ENCODE measurements at places on chromosomes 11 and 22.

GRCh38 chr22:31274017-31274416 lies 18.3 kb downstream of the PIK3IP1 start:
- no peak for DNase-seq

- peak; percentile 86 for DNase-seq
These were observed 22.5 kb downstream of the RCN1 start for GRCh38 chr11:32113200-32113919.

GRCh38 chr22:28443526-28443876 lies 236.1 kb downstream of the TTC28 start:
- DNase-seq = peak; percentile 76

- DNase-seq = no peak
These were observed 85.3 kb upstream of the MYO18B start for GRCh38 chr22:25656724-25657123.

DNA sequence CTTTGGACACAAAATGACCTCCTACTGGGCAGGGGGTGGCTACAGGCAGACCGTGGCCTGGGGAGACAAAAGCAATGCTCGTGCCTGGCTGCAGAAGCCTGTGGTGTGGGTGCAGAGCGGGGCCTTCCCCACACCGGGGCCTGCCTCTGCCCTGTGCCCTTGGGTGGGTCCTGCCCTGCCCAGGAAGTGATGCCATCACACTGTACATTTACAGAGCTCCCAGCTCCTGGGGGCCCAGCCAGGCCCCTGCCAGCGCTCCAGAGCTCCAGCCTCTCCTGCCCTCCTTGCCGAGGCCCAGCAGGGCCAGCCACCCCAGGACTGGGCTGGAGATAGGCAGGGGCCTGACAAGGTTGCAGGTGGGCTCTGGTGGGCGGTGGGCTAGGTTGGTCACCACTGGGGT lies 40.1 kb downstream of the MUC5B start:
- no peak for DNase-seq

- DNase-seq = no peak
These were observed 4.7 kb upstream of the RAD9A start for GRCh38 chr11:67387069-67387468.

DNA sequence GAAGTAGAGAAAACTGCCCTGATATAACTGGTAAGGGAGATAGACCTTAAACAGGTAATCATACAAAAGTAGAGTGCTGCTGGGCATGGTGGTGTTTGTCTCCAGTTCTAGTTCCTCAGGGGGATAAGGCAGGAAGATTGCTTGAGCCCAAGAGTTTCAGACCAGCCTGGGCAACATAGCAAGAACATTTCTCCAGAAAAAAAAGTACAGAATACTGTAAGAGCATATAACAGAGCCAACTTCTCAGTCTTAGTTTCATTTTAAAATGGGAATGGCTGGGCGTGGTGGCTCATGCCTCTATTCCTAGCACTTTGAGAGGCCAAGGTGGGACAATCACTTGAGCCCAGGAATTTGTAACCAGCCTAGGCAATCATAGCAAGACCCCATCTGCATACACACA lies 4.5 kb upstream of the RHOG start:
- DNase-seq = no peak

GRCh38 chr22:46638601-46639431 lies 18.6 kb downstream of the GRAMD4 start:
- DNase-seq = peak; percentile 66

DNA sequence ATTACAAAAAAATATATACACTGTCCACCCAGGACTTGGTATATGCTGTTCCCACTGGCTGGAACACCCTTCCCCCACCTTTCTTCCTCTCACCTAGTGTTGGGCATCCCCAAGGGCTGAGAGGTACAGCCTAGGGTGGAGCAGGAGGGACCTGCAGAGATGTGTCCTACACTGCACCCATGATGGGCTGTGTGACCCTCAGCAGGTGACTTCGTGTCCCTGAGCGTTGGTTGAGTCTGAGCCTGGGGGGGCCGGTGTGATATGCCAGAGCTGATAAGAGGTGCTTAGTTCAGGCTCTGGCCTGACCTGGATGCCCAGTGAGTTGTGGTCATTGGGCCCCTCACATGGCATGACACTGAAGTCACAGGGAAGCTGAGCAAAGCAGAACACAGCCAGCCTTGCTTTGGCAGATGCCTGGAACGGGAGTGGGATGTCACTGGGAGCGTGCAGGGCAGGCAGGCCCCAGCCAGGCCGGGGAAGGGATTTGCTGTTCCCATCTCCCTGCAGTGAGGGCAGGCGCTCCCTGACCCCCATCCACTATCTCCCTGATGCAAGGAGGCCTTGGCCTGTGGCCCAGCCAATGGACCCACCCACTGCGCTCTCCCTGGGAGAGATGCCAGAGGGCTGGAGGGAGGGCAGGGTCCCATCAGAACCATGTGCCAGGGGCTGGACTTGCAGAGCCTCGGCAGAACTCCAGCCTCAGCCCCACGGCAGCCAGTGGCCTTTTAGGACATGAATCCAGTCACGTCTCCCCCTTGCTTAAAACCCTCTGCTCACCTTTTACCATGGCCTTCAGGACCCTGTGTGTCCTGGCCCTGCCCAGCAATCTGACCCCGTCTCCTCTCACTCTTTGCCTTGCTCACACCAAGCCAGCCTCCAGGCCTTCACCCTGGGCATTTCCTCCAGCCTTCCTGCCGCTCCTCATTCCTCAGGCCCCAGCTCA lies 138.9 kb downstream of the MN1 start:
- DNase-seq = no peak

DNA sequence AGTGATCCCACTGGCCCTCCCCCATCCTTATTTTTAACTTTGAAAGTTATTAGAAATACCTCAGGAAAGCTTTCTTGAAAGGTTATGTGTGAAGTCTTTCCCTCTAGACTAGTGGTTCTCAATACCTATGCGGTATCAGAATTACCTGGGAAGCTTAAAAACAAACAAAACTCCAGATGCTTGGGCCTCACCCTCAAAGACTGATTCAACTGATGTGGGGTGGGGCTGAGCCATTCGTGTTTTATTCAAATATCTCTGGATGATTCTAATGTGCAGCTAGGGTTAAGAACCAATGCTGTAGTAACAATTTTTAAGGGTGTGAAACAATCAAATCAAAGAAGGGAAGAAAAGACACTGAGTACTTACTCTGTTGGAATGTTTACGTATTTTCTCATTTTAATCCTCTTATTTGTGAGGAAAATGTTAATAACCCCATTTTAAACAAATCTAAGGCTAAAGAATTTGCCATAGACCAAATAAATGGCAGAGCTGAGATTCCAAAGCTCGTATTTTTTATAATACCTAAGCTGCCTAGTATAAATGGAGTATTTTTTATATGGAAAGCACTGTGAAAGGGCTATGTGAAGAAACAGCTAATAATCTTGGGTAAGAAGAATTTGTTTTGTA lies 47.6 kb downstream of the PLEKHB1 start:
- no peak for DNase-seq

DNA sequence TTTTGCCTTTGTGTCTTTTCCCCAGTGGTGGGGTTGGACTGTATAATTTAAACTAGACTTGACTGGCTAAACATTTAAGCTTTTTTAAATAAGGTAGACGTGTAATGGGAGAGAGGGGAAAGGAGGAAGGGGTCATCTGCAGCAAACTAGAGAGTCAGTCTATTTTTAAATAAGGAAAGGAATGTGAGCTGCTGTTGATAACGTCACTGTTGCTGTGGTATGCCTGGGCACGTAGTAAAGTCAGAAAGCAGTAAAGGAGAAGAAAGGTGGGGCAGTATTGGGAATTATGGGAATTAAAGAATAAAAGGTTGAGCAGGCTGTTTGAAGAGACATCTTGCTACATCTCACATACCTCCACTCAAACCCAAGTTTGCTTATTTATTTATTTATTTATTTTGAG lies 80.4 kb upstream of the FSHB start:
- DNase-seq = no peak

- DNase-seq = peak; percentile 46
These were observed 84.9 kb downstream of the CTTN start for GRCh38 chr11:70483077-70483861.

- no peak for DNase-seq
These were observed 6.9 kb downstream of the TRIM6 start for GRCh38 chr11:5603326-5603725.

DNA sequence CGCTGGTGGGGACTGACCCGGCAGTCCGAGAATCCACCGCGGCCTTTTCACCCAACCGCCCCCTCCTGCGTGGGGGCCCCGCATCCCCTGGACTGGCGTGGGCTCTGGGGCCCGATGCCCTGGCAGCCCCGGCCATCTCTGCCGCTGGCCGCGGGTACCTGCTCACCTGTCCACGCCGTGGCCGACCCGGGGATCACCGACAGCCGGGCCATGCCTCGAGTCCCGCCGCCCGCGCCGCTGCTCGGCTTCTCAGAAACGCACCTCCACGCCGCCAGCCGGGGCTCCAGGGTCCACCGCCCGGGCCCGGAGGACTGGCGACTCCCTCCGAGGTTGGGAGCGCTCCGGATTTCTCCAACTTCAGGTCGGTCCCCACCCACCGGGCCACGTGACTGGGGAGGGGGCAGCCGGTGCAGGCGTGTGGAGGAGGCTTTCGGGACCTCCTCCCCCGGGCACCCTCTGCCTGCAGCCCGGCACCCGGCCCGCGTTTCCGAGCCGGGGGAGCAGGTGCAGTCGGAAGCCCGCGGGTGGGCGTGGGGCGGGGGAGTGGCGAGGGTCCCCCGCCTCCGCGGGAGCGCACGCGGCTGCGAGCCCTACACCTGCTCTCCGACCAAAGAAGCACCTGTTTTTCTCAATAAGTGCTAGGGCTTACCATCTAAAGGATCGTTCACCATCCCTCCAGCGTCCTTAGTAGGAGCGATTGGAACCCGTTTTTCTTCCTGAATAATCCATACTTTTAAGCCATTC lies 554 bp upstream of the NRIP3 start:
- no peak for DNase-seq

- no peak for DNase-seq
These were observed 22.0 kb upstream of the MYOD1 start for GRCh38 chr11:17697175-17697949.

DNA sequence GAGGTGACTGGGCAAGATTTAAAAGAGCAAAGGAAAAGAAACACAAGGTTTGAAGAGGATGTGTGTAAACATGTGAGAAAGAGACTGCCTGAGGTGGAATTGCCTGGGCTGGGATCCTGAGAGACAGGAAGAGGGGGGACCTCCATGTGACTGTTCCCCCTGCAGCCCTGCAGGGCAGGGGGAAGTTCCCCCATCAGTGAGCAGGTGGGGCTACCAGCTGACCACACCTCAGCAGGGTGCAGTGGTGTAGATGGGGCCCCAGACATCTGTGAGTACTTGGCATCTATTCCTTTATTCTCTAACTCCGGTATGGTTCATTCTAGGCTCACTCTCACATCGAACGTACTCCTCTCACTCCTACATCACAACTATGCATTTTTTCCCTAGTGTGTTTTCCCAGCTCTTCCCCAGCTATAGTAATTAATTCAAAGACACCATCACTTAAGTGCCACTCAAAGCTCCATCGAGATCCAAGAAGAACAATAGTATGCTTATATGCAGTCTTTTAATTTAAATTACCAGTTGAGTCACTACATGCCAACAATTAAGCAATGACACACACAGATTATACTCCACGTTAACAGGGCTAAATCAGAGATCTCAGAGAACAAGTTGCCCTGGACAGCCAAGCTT lies 42.7 kb downstream of the LGR4 start:
- no peak for DNase-seq

DNA sequence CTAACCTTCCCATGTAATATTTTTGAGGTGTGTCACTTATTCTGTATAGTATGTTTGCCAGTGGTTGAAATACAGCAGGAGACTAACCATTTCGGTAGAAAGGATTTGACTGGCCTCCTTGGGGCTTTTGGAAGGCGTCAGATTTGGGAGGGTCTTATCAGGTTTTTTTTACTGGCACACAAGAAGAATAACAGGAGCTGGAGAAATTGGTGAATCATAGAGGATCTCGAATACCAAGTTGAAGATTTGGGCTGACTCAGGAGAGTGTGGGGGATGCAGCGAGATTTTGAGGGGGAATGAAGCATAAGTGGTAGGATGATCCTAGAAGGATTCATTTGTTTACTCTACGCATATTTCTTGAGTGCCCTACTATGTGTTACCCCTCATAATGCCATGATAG lies 200.5 kb downstream of the DDX10 start:
- no peak for DNase-seq

- no peak for DNase-seq
These were observed 52.1 kb downstream of the STIM1 start for GRCh38 chr11:3907590-3907989.

- no peak for DNase-seq
These were observed 5.2 kb downstream of the SCYL1 start for GRCh38 chr11:65530157-65530496.

DNA sequence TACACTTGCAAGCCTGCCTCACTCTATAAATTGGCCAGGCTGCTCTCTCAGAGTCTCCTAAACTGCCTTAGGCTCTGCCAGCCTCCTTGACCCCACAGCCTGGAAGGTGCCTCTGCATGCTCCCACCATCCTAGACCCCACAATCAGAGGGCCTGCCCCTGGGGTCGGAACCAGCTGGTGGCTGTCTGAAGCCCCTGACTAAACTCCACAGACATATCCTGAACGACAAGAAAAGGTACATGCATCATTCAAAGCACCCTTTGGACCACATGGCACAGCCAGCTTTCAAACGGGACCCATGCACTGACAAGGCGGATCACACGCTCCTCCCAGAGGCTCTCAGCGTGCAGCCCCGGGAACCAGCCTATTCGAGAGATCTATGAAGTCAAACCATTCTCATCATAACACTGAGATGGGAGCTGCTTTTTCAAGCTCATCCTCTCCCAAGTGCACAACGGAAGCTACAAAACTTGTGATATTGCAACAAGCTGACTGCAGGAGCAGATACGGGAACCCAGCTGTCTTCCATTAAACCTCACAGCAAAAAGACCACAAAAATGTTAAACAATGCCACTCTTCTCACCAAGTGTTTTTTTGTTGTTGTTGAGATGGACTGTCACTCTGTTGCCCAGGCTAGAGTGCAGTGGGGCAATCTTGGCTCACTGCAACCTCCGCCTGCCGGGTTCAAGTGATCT lies 8.1 kb downstream of the SHANK2 start:
- peak; percentile 27 for DNase-seq

- DNase-seq = no peak
These were observed 16.2 kb upstream of the CWF19L2 start for GRCh38 chr11:107473792-107474191.

DNA sequence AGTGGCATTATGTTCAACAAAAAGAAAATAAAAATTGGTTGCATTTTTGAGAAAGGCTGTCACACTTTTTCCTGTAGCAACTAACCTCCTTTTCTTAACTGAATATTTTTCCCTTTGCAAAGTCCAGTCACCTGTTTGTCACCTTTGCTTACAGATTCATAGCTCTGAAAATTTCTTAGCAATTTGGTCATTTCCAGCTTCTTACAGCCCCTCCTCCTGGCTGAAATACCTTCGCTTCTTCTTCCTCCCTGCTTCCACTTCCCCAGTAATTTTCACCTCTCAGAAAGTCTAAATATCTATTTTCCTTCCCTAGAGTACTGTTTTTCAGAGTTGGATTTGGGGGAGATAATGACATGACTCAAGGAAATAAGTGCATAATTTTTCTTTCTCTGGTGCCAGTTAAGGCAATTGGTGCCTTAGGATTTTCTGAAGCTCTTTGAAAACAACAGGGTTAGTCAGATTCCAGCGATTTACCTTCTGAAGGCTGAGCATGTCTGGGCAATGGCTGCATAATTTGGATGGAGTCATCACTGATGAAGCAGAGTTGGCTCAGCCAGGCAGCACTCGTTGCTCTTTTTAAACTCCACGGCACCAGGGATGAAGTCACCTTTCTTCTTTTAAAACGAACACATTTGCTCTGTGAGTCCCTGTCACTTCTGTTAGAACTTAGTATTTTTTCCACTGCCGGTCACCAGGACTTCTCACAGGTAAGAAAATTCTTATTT lies 62.1 kb upstream of the AMOTL1 start:
- peak; percentile 40 for DNase-seq

GRCh38 chr11:78171951-78172350 lies 16.5 kb downstream of the KCTD21 start:
- DNase-seq = no peak

Data from iris pigment epithelial cell (primary cell).